ENCODE measurements at places on chromosomes 4 and X.

- DNase-seq, result peak; percentile 92
Observed at GRCh38 chr4:82785611-82786400, 12.8 kb downstream of the SCD5 start.

DNA sequence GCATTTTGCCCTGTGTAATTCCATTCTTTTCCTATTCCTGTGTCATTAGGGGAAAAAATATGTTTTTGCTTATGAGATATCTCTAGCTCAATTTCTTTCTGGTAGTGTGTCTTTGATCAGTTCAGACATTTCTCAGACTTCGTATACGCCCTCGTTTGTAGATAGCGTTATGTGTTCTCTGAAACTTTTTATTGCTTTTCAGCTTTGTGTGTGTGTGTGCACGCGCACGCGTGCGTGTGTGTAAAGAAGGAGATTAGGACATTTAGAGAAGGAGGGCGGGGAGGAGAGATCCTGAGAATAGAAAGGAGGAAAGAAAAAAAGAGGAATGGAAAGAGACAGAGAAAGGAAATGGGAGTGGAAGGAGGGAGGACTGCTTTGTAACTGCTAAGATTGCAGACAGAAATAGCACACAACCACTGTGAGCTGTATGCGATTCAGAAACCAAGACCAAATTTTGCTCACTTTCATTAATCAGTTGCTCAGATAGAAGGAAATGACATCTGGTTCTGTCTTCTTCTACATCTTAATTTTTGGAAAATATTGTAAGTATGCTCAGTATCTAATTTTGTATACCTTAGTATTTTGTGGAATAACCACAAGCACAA is at the start of gene RXFP1:
Gene RXFP1 (plus strand): TSS at position 399 of the 605 bp plus-strand sequence. CDS start 95 bp downstream, at position 494.
- DNase-seq, result no peak

- DNase-seq, result no peak
Observed at GRCh38 chrX:103615781-103616371, 8.1 kb downstream of the TCEAL3 start.

DNA sequence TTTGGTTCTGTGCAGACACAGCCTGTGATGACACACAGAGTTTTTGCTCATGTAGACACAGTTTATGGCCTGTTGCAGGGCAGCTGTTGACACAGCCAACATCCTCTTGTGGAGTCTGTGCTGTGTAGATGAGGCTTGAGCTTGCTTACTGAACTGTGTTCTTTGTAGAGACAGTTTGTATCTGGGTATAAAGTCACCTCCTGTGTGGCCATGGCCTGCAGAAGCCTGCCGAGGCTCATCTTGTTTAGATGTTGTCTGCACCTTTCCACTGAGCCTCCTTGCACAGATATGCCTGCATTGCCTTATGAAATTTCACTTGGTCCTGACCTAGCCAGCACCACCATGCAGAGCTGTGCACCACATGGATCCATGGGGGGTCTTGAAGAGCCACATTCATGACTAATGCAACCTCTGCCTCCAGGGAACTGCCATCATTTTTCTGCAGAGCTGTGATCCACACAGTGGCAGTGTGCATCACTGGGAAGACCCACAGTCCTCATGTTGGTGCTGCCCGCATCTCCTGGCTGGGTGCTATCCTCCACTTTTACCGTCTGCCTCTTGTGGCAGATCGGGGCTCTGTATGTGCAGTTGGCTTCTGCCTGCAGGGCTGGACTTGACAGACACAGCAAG is 198.0 kb upstream of the MAMLD1 start:
- DNase-seq, result no peak

- DNase-seq, result no peak
Observed at GRCh38 chr4:52860361-52860760, 1.8 kb upstream of the RASL11B start.

DNA sequence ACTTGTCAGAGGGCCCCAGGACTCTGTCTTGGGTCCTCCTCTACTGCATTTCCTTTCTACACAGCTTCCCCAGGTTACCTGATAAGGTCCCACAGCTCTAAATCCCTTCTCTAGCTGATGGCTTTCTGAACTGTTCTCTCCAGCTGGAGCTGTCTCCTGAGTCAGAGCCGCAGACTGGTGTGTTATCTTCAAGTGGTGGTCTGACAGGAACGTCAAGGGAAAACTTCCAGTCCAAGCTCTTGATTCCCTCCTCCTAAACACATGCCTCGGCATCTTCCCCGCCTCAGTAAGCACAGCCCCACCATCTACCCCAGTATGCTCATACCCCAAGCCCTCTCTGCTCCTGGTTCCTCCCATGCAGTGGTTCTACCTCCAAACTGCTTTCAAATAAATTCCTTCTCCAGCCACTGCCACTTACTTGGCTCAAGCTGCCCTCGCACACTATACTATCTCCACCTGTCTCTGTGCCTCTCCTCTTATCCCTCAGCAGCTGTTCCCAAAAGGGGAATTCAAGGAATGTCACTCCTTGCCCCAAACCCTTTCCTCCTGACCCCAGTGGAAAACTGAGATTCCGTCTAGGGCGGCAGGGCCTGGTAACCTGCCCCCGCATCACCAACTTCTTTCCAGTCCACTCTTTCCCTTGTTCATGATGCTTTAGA is 17.2 kb upstream of the CENPU start:
- no peak for DNase-seq

GRCh38 chr4:7024336-7024890 is 18.8 kb upstream of the TADA2B start:
- DNase-seq, result no peak

GRCh38 chr4:13481569-13481968 is 2.6 kb downstream of the RAB28 start:
- DNase-seq, result no peak

GRCh38 chr4:156442912-156443311 is 489.2 kb upstream of the CTSO start:
- DNase-seq, result no peak

DNA sequence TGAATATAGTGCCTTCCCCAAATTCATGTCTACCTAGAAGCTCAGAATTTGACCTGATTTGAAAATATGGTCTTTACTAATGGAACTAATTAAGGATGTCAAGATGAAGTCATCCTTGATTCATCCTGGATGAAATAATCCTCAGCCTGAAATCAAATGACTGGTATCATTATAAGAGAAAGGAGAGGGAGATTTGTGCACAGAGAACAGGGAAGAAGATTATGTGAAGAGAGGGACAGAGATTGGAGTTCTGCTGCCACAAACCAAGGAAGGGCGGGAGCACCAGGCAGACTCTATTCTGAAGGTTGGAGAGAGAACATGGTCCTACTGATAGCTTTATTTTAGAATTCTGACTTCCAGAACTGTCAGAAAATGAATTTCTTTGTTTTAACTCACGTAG is 680.9 kb upstream of the AADAT start:
- DNase-seq, result no peak

- no peak for DNase-seq
Observed at GRCh38 chr4:183332447-183332846, 10.2 kb upstream of the CLDN24 start.

GRCh38 chr4:158936238-158936637 is 166.6 kb upstream of the RAPGEF2 start:
- no peak for DNase-seq

- DNase-seq, result no peak
Observed at GRCh38 chr4:3243136-3243780, 5.7 kb upstream of the MSANTD1 start.

- no peak for DNase-seq
Observed at GRCh38 chr4:44415251-44415650, 33.4 kb downstream of the KCTD8 start.

DNA sequence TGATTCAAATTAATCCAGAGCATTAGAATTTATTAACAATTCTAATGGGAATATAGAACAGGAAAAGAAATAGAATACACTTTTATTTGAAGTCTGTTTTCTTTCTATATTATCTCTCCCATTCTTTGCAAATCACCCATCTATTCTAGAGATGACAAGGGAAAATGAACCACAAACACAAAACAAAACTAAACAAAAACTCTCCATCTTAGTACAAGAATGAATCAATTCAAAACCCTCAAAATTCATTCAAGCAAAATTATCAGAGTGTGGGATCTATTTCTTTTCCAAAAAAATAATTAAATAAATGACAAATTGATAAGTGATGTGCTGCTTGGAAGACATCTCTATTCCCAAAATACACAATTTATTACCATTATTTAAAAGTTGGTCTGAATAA is 400.1 kb upstream of the NWD2 start:
- DNase-seq, result no peak

- no peak for DNase-seq
Observed at GRCh38 chr4:187158003-187158402, 434.3 kb upstream of the FAT1 start.

- no peak for DNase-seq
Observed at GRCh38 chr4:149638073-149638472, 177.6 kb downstream of the IQCM start.

- no peak for DNase-seq
Observed at GRCh38 chr4:149702414-149703293, 113.0 kb downstream of the IQCM start.

GRCh38 chrX:68699960-68700746 is 52.7 kb downstream of the STARD8 start:
- DNase-seq, result no peak

- no peak for DNase-seq
Observed at GRCh38 chrX:38110231-38110630, 103.9 kb downstream of the SYTL5 start.

GRCh38 chr4:158906073-158906472 is 137.2 kb downstream of the FNIP2 start:
- DNase-seq, result no peak

GRCh38 chr4:185122681-185123345 is 20.3 kb upstream of the SLC25A4 start:
- no peak for DNase-seq

- no peak for DNase-seq
Observed at GRCh38 chrX:38880296-38880854, 79.1 kb downstream of the MID1IP1 start.

GRCh38 chr4:133866328-133866699 is 335.3 kb downstream of the PABPC4L start:
- no peak for DNase-seq

DNA sequence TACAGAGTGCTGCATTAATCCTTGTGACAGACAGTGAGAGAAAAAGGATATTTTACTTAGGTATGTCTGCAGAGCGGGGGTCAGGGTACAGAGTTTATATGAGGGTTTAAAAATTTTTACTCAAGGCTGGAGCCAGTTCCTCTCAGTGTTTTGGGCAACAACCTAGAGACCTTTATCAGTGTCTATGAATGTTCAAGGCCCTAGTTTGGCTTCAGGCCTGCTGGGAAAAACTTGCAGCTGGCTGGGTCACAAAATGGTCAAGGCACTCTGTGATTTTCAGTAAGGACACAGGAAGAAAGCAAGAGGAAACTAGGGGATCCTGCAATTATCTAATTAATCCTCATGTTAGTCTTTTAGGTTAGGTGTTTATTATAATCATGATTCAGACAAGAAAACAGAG is 10.8 kb upstream of the C4orf54 start:
- DNase-seq, result no peak

DNA sequence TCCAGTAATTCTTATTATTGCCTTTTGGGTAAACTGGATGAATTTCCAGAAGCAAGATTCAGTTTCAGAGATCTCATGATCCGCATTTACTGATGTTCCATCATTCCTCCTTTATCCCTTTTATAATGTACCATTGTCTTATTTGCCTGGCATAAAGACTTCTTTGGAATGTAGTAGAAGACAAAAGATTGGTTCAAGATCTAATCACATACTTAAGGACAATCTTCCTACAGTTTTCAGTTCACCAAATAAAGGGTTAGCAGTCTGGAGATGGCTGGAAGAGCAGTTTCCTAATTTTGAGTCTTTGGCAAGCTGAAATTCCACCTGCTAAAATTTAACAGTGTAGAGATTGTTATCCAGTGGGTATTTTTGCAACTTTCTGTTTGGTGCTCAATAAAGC is 30.9 kb upstream of the HAND2 start:
- DNase-seq, result no peak

DNA sequence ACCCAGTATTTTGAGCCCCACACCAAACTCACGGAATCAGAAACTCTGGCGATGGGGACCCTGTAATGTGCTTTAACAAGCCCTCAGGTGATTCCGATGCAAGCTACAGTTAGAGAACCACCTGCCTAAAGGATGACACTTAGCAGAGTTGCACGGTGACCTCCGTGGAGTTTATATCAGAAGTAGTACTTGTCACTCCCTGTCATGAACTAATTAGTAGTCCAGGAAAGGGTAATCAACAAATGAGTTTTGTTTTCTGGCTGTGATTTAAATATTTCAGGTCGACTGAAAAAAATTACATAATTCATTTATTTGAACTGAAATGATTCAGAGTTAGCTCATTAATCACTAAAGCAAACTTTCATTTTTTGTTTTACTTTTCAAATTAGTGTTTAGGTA is 56.4 kb downstream of the TMA16 start:
- no peak for DNase-seq

DNA sequence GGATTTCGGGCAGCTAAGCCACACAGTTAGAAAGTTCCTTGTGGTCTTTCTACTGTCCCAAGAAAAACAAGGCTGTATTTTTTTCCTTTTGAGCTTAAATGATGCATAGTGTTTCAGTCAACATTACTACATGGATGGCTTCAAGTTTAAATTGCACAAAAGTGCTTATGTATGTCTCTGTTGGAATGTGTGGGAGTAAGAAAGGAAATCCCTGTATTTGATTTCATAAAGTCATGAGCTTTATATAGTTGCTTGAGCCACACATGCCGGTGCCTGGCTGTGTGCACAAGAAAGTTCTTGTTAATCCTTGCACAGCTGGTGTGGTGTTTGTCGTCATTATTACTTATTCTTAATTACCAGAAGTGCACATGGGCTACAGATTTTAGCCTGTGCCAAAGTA is 262.2 kb downstream of the ARHGAP10 start:
- DNase-seq, result no peak

GRCh38 chr4:154622598-154622997 is 10.1 kb upstream of the FGG start:
- no peak for DNase-seq

DNA sequence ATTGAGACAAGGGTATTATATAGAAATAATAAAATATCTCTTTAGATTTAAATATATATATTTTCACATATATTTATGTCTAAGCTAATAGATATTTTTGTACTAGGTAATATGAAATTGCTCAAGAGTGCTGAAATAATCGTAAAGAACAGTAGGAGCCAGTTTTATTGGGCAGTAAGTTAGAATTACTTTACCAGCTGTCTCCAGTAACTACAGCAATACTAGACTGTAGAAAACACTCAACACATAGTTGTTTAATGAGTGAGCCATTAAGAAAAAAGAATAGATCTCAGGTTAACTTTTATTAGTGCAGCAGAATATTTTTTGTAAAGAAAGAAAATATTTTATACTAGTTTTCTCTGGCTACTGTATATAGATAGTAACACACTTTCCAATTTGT is 715.2 kb downstream of the TRIML1 start:
- no peak for DNase-seq

GRCh38 chr4:113232194-113232593 is 182.7 kb downstream of the ANK2 start:
- DNase-seq, result no peak

DNA sequence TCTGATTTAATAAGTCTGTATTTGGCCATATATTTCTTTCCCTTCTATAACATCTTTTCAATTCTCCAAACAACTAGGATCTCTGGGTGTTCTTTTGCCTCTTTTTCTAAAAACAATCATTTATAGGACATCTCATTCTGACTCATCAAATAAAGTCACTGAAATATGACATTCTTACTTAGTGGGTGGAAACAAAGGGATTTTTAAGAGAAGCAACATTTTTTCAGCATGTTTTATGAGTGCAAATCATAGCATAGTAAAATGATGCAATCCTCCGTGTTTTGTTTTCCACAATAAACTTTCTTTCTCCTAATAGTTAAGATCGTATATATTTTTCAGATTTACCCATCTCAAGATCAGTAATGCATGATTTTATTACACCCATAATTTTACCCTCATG is 179.8 kb downstream of the SPCS3 start:
- no peak for DNase-seq

- no peak for DNase-seq
Observed at GRCh38 chr4:172515266-172515879, 653.2 kb upstream of the GALNT7 start.

- DNase-seq, result no peak
Observed at GRCh38 chrX:9383655-9384054, 81.2 kb upstream of the TBL1X start.

All from glomerular endothelial cell (primary cell).